ENCODE measurements at places on chromosomes 1 and 21.
A peak's percentile ranks its signal among the peaks of the same experiment; 100 is the strongest.

DNA sequence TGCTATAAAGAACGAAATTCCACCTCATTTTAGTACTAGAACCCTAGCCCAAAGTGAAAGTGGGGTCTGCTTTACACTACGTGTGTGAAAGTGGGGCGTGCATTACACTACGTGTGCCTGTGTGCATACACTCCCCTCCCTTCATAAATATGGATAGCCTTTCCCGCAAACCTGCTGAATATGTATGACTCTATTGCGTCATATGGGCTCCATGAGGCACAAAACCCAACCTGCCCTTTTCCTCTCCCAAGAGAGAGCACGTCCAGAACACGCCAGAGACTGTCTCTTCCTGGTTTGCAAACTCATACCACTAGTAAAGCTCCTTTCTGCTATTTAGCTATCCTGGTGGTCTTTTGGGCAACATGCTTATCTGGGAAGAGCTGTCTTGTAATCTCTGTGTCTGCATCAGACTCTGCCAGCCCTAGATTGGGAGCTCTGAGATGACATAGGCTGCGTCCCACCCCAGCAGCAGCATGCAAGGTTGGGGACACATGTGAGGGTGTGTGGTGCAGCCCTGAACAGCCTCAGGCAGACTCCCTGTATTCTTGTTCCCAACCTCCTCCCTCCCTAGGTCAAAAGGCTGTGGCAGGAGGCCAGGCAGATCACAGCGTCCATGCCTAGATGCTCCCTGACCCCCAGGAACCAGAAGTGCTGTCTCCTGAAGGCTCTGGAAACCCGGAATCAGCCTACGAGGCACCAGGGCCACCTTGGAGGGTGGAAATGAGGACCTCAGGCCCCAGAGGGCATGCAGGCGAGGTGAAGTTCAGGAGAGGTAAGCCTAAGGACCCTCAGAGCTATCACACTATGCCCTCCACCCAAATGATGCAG lies 12.3 kb upstream of the PADI1 start:
- no peak for DNase-seq

GRCh38 chr1:45815667-45816458 lies 12.5 kb downstream of the MAST2 start:
- no peak for DNase-seq

DNA sequence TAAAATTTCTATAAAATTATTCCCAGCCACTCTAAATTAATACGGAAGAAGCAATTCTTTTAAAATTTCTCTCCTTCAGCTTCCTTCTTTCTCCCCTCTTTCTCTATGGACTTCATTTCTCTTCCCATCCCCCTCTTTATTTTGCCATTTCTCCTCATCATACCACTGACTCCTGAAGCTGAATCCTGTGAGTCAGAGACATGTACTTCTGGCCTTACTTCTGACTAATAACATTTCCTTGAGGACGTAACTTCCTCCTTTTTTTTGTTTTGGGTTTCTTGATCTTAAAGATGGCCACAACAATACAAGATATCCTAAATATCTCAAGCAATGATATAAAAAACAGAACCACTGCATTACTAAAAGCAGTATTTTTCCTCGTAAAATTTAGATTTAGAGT lies 63.6 kb upstream of the DENND1B start:
- DNase-seq: peak; percentile 5

DNA sequence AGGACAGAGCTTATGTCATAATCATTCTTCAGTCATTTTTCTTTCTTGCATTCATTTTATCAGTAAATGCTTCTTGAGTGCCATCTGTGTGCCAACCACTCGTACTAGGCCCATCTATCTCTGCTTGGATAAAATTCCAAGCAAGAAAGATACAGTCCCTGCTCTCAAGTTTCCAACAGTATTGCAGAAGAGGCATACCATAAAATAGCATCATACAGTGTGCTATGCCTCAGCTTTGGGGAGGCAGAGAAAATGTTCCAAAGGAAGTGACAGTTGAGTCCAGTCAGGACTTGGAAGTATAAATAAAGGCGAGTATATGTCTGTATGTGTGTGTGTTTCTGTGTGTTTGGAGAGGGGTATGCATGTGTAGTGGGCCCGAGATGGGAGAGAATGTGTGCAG lies 113.4 kb upstream of the HOOK1 start:
- DNase-seq: no peak

DNA sequence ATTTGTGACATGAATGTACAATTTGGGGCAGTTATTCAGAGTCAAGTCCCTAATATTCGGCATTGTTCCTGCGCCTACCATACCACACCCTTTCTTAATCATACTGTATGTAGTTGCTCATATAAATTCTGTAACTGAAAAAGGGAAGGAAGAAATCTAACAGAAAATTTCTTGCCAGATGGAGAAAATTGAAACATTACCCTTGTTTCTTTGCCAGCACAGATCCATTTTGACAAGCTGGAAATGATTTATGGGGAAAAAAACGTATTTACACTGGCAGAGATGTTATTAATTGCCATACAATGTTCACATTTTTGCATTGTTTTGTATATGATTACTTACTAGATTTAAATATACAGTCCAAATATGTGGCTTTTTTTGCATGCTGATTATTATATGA lies 363.8 kb upstream of the PKN2 start:
- DNase-seq: no peak

GRCh38 chr1:209038735-209039134 lies 544.8 kb upstream of the CAMK1G start:
- DNase-seq: no peak

GRCh38 chr1:153646672-153647345 lies 11.7 kb upstream of the SNAPIN start:
- no peak for DNase-seq

- no peak for DNase-seq
Measured at GRCh38 chr1:34867415-34867814, 7.9 kb upstream of the SMIM12 start.

DNA sequence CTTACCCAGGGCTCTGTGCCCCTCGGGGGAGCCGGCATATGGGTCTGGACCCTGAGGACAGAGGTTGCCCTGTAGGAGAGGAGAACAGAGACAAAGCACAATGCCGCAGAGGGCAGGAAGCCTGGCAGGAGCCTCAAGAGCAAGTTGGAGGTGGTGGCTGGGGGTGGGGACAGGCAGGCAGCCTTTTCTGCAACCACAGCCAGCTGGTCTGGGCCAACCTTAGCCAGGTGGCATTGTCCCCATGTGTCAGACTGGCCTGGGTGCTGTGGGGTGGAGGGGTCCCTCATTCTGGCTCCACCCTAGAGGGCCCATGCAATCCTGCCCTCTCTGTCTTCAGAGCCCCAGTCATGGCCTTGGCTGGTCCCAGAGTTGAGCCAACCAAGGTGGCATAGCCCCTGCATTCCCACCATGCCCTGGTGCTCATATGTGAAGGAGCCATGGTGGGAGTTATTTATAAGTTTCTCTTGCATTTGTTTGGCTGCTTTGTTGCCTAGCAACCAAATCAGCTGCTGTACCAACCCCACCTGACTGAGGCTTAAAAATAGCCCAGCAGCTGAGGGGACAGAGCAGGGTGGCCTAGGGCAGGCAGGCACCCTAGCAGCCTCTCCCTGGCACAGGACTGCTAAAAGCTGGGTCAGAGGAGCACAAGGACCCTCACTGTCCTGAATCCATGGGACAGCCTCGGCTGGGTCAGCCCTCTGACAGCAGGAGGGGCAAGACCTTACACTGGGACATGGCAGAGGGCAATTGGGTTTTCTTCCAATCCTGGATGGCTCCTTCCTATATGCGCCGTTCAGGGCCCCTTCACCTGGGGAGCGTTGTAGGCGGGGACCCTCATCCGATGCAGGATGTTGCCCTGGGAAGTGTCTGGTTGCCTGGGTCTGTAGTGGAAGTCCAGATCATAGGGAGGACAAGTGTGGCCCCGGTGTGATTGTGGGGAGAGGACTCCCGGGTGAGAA lies 19.5 kb downstream of the MAP7D1 start:
- DNase-seq: no peak

- DNase-seq: no peak
Measured at GRCh38 chr1:191101960-191102359, 624.3 kb upstream of the BRINP3 start.

GRCh38 chr1:36710951-36711350 lies 228.2 kb upstream of the CSF3R start:
- no peak for DNase-seq

DNA sequence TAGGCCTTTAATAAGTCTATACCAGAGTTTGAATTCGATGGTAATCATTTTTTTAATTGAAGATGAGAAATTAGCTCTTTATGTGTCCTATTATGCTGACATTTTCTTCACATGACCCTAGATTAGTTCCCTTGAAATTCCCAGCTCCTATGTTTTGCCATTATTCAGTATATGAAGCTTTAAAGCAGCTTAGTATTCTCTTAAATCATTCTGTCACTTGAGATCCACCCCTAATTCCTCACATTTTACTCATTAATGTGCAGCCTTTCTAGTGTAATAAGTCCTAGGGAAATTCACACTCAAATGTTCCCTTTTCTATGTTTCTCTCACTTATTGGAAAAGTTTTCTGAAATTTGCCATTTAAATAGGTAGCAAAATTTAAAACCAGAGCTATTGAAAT lies 704.5 kb upstream of the B3GALT2 start:
- DNase-seq: no peak

GRCh38 chr1:148353461-148354283 lies 129.4 kb downstream of the PPIAL4G start:
- DNase-seq: no peak

GRCh38 chr1:212310383-212310782 lies 25.2 kb downstream of the PPP2R5A start:
- no peak for DNase-seq

DNA sequence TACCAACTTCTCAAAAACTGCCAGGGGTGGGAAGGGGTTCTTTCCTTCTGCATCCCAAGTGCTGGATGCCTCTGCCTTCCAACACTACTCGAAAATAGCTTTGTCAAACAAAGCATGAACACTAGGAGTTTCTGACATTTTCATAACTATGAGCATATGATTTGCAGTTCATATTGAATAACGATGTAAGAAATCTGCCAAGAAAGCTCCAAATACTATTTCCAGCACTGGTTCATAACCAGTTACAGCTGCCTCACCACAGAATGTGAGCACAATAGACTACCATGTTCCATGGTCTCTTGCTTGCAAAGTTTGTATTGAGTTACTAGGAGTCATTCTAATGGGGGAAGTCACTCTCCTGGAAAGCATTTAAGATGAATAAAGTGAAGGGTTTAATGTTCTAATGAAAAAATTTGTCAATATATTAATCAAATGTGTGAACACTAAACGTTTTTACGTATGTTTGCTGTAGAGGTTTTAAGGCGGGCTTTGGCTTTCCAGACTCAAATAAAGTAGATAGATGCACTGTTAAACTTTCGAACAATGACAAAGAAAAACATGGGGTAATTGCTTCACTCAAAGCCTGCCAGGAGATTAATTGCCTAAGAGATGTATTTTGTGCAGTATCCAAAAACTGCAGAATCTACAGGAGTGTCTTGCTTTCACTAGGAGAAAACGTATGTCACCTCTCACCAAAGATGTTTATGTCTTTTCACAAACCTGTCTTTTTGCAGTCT lies 78.6 kb upstream of the UBE2U start:
- DNase-seq: no peak

- DNase-seq: no peak
Measured at GRCh38 chr1:176285996-176286395, 78.9 kb upstream of the COP1 start.

DNA sequence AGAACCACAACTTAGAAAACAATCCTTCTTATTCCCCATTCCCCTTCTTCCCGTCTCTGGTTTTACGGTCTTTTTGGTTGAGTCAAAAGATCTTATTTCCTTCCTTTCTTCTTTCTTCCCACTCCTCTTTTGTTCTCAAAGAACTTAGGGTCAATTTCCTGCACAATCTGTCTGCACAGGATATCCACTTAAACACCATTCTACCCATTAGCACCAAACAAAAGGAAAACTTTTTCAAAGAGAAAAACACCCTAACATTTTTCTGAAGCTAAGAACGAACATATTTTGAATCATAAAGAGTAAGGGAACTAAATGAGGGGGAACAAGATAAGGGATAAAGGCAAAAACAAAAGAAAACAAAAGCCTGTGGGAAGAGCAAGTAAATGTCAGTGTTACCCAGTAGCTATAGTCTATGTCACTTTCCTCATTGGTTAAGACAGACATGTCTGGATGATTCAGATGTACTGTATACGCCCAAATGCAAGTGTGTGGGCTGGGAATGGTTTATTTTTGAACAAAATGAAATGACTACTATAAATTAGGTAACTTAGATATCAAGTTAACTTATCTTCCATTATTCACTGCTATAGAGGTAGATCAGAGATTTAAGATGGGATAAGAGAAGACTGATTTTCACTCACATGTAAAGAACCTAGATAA lies 59.9 kb downstream of the TOR3A start:
- DNase-seq: peak; percentile 13

GRCh38 chr1:39876144-39876543 lies 7.2 kb downstream of the TRIT1 start:
- DNase-seq: no peak

GRCh38 chr21:41750532-41751151 lies 16.2 kb downstream of the RIPK4 start:
- no peak for DNase-seq

DNA sequence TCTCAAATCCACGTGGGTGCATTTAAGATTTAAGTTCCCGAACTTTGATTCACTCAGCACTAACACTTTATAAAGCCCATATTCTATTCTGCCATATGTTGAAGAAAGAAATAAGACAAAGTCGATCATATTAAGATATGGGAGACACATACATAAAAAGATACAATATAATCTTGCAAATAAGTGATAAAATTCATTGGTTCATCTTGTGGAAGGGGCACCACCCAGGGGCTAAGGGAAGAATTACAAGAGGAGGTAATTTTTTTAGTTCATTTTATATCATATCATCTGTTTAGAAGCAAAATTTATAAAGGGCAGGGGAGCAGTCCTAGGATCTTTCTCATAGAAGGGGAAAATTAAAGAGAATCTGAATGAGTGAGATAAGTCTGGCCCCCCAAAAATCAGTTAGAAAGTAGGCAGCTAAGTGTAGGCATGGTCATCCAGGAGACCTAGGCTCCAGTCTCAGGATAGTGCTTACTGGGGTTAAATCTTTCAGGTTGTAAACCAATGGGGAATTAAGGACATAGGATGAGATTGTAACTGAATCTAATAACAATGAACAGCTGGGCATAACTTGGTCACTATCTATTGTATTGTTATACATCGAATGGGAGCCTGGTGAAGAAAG lies 124.2 kb upstream of the L1TD1 start:
- peak; percentile 17 for DNase-seq

Measured in SW 1271 (cell line).